Aorta (tissue), 5 donors: ENCODE measurements at places on chromosomes 5 and 9. TPM values are rescaled to one million over a fixed set of nuclear protein-coding genes. Genes with fewer than 3 reads are reported as not detected.

DNA sequence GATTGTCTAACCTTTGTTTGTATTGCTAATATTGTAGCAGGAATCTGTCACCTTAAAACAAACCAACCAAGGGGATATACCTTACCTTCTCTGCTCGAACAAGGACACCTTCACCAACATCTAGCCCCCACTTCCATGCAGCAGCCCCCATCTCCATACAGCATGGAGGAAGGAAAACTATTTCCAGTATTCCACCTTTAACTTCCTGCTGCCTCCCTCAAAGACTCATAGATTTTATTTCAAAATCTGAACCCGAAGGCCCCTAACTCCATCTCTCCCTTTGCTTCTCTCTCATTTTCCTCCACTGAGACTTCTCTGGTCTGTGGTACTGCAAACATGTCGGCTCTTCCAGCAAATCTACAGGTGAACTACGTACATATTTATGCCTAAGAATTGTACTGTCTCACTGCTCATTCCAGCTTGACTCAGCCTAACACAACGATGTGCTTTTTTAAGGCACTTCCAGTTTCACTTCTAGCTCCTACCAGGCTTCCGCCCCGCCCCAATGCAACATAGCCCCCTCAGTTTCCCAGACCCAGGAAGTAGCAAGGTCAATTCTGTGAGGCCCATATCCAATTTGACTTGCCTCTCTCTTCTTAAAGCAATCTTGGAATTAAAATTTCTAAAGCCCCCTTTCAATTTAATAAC, 70.7 kb upstream of the RNF38 start:
- peak; percentile 73 for DNase-seq

DNA sequence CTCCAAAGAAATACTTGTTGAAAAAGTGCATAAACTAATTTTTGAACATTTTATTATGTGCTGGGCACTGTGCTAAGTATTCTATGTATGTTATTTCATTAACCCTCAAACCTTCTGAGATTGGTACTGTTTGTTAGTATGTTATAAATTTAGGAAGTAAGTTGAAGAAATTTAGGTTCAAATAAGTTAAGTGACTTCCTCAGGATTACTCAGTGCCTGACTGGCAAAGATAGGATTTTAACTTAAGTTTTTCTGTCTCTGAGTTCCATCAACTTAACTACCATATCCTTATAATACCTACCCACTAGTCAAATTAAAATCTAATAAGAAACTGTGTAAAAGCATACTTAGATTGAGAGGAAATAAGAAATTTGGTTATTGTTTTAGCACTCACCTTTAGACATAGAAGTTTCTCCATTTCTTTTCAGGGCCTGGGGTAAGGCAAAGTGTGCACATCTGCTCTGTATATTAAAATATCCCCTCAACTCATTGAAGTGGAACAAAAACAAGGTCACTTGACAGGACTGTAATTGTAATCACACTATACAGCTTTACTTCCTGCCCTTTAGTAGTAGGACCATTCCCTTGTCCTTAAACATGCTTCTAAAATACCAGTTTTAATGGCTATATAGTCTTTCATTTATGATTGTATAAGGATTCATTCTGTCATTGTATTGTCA, 15.2 kb downstream of the TGFBR1 start:
- DNase-seq = no peak

Gene HACD4
- 3.2 TPM for total RNA-seq

- DNase-seq = peak; percentile 90
Measured at GRCh38 chr5:36876965-36877666, 547 bp downstream of the NIPBL start.

DNA sequence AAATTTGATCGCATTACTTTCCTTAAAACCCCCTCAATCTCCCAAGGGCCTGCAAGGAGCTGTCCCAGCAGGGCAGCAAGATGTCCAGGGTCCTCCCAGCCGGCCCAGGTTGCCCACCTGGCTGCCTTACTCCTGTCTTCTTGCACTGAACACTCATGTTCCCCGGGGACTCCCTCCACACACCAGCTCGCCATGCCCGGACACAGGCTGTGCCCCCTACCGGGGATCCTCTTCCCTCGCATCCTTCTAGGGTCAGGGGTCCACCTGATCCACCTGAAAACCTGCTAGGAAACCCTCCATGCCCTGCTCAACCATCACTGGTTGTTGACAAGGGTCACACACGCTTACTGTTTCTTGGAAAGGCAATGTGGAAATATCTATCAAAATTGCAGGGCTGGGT, 172.0 kb upstream of the MSX2 start:
- no peak for DNase-seq

Gene TAF11L5
- not detected for total RNA-seq

Gene PCDHB6
- 2.7 TPM for total RNA-seq

GRCh38 chr5:7849681-7850394, 1.1 kb downstream of the CFAP90 start:
- peak; percentile 78 for DNase-seq

Gene DMRT3
- total RNA-seq = 0.26 TPM

Gene SLC6A19
- 0.12 TPM for total RNA-seq

DNA sequence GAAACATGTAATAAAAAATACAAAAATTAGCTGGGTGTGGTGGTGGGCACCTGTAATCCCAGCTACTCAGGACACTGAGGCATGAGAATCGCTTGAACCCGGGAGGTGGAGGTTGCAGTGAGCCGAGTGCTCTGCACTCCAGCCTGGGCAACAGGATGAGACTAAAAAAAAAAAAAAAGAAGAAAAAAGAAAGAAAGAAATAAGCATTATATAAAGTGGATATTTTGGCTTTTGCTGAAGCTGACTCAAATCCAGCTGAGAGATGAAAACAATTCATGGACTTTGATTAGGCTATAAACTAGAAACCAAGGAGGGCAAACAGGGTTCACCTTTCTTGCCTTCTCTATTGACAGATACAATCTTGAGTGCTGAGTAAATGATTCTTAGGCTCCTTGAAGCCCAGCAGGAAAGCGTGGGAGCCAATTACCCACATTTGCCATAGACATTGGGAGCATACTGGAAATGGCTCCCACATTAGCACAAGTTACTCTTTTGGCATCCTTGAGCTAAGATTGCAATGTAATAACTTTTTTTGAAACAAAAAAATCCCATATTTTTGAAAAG, 2.4 kb upstream of the BTF3 start:
- DNase-seq = no peak

GRCh38 chr5:136811551-136811950, 446.2 kb upstream of the TRPC7 start:
- DNase-seq = no peak

DNA sequence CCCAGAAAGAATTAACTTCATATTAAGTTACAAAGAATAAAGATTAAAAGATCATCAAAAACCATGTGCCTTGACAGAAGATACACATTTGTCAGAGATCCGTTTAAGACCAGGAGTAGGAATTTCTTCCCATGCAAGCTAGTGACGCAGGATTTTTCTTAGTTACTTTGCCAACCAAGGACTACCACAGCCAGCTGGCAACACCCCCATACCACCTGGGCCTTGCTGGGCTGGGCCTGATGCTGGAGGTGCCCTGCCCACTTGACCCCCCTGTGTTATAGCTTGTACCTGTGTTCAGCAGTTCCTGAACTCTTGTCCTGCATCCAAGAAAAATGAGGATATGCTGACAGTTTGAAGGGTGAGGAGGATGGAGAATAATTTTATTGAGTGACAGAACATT, 290.9 kb upstream of the SMC2 start:
- DNase-seq = no peak

Gene HTR1A
- 0.52 TPM for total RNA-seq

GRCh38 chr5:81631124-81631523, 119.8 kb downstream of the SSBP2 start:
- DNase-seq = no peak

DNA sequence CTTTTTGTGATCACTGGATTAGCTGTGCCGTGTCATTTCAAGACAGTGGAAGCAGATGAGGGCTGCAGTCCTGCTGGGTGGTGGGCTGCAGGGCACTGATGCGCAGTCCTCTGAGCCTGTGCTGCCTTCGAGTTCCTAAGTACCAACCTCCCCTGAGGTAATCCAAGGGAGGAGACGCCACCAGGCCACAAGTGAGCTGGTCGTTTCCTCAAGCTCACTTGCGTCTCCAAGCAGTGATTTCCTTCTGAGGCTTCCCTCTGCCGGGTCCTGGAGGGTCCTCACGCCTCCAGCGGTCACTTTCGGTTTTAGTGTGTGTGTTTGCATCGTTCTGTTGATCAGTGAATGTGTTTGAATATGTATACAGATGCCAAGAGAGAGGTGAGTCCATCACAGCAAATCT, 115.7 kb downstream of the TRIO start:
- DNase-seq = no peak

Gene ACOT12
- 0.18 TPM for total RNA-seq

- no peak for DNase-seq
Measured at GRCh38 chr5:178221282-178221681, 11.3 kb downstream of the PHYKPL start.

- no peak for DNase-seq
Measured at GRCh38 chr5:176792655-176793342, 17.6 kb upstream of the UNC5A start.

GRCh38 chr5:163642904-163643303, 137.5 kb downstream of the MAT2B start:
- no peak for DNase-seq

Gene GTF3C5
- 35.6 TPM for total RNA-seq

DNA sequence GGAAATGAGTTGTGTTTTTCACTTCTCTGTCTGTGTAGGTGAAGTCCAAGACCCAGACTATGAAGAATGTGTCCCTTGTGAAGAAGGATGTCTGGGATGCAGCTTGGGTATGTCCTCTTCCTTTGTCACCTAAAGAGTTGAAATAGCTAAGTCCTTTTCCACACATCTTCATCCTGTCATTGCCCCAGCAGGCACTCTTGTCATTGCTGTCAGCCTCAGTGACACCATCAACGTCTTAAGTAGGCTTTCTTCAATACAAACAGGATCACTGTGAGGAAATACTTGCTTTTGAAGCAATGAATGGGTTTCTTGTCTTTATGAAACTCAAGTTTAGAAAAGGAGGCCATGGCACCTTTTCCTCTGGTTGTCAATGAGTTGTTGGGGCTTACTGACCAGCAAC, 153.6 kb downstream of the RFK start:
- DNase-seq = no peak

- DNase-seq = no peak
Measured at GRCh38 chr5:125228363-125229070, 482.1 kb upstream of the ZNF608 start.
